ENCODE measurements at places on chromosomes 6 and 20.

- DNase-seq, result no peak
These were observed 460.4 kb upstream of the PLCB4 start for GRCh38 chr20:8608470-8608869.

GRCh38 chr6:33746036-33746600, 587 bp downstream of the IP6K3 start:
- DNase-seq, result peak; percentile 47

GRCh38 chr6:3005077-3005476, 5.4 kb downstream of the NQO2 start:
- DNase-seq, result no peak

- DNase-seq, result peak; percentile 28
These were observed 5.0 kb downstream of the DST start for GRCh38 chr6:56637640-56638039.

DNA sequence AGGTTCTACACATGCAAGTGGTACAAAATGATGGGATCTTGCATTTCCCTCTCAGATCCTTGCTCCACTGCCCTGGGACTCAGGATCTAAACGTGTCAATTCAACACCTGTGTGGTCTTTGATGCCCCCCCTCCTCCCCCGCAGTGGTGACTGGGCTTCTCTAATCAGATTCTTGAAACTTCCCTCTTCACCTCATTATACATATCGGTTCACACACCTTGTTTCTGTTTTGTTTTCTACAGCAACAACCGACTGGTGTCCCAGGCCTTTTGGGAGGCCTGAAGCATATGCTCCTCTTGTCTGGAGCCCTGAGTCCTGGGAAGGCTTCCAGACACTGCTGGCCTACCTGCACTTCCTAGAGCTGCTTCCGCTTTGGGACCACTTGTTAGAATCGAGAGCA, 20.0 kb downstream of the SAMD3 start:
- no peak for DNase-seq

DNA sequence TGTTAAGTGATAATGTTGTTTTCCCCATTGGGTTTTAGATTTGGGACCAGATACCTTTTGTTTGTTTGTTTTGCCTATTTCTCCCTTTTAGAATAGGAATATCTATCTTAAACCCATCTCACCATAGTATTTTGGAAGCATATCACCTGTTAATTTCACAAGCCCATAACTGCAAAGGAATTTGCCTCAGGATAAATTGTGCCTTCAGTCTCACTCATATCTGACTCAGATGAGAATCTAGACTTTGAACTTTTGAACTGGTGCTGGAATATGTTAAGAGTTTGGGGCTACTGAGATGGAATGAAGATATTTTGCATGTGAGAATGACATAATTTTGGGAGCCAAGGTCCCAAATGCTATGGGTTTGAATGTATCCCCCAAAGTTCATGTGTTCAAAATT, 607.4 kb downstream of the HACE1 start:
- DNase-seq, result no peak

DNA sequence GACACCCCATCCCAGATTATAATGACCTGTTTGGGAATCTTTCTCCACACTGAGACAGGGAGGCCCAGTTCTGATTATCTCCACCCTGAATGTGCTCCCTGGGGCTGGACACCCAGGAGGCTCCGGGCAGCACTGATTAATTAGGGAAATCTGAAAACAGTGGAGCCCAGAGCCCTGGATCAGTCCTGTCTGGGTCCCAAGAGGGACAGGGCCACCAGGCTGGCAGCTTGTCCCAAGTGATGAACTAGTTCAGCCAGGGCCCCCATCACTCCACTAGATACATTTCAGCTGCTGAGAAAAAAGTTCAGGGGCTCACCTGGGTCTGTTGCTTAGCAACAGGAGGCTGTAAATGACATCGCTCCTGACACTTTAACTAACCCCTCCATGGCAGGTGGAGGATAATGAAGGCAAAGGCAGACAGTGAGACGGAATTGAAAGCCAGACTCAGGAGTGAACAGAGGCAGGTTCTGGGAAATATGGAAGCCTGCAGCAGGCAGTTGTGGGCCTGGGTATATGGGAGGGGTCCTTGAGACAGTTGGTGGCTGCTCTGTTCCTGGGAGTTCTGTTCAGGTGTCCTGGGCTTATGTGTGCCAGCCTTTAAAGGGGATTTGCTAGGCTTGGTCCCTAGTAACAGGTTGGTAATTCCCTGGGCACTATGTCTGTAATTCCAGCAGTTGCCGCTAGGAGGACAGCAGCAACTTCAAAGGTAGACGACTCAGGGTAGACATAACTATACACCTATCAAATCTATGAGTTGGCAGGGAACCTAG, 78.3 kb upstream of the CTNNBL1 start:
- DNase-seq, result peak; percentile 77

GRCh38 chr20:10502098-10502526, 67.0 kb downstream of the SLX4IP start:
- no peak for DNase-seq

DNA sequence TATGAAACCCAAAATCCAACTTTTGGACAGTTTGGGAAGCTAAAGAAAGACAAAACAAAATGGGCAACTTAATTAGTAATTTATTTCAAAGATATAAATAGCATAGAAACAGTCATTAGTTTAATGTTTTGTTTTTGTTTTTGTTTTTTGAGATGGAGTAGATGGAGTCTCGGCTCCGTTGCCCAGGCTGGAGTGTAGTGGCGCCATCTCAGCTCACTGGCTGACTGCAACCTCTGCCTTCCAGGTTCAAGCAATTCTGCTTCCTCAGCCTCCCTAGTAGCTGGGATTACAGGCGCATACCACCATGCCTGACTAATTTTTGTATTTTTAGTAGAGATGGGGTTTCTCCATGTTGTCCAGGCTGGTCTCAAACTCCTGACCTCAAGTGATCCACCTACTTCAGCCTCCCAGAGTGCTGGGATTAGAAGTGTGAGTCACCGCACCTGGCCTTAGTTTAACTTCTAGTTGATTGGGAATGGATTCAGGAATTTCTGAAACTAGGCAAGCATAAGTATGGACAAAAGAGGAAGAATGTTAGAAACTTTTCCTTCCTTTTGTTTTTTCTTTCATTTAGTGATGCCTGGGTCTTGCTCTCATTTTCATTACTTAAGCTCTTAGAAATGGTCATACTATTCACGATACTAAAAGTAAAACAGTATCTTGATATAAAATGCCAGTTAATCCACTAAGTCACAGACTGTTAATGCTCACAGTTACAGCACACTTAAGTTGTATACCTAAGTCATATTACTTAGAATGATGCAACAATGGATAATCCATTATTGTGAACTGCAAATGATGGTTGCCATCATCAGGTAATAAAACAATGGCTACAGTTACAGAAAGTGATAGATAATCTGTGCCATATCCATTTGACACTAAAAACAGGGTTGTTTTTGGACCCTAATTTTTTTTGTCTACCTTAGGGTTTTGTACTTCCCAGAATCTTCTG, 8.2 kb downstream of the SENP6 start:
- no peak for DNase-seq

- DNase-seq, result no peak
These were observed 12.7 kb downstream of the IL17F start for GRCh38 chr6:52231406-52232127.

DNA sequence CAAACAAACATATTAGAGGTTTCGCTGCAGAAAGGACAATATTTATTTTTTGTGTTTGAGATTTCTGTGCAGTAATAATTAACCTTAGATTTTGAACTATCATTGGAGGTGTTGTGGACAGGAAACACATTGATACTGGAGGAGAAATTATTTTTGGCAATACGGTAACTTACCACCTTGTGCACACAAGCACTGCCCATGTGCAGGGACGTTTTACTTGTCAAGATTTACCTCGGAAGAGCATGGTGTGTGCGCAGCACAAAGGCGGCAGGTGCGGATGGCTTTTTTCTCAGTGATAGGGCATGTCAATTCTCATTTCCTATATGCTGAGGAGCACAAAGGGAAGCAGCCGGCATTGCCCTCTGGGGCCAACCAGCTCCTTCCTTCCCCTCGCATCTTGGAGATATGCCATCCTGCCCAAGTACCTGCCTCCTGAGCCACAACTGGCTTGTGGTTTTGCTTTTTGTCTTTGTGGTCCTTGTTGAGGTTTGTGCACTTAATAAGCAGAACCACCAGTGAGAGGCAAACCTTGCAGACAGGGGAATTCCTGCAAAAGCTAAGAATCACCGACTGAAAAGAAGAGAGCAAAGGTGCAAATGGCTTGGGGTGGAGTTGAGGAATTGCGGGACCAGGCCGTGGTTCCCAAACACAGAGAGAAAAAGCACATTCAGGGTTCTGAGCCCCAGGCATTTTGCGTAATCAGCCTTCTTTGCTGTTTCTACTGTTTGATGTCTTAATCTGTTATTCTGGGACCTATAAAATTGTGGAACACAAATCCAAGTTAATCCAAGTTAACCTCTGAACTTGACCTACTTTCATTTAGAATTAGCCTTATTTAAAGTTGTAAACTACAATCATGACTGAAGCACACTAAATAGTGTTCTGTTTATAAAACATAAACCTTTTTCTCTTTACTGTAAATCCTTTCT, 21.9 kb downstream of the SAMD5 start:
- DNase-seq, result no peak

DNA sequence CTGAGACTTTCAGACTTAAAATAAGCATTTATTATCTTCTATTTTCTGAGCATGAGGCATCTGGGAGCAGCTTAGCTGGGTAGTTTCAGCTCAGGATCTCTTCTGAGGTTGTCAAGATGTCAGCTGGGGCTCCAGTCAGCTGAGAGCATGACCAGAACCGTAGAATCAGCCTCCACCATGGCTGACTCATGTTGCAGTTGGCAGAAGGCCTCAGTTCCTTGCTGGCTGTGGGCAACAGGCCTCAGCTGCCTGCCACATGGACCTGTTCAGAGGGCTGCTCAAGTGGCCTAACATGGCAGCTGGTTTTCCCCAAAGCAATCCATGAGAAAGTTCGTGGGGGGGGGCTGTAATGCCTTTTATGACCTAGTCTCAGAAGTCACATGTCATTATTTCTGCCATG, 142.3 kb downstream of the LY86 start:
- no peak for DNase-seq

- no peak for DNase-seq
These were observed 18.7 kb downstream of the SGK1 start for GRCh38 chr6:134299236-134299635.

DNA sequence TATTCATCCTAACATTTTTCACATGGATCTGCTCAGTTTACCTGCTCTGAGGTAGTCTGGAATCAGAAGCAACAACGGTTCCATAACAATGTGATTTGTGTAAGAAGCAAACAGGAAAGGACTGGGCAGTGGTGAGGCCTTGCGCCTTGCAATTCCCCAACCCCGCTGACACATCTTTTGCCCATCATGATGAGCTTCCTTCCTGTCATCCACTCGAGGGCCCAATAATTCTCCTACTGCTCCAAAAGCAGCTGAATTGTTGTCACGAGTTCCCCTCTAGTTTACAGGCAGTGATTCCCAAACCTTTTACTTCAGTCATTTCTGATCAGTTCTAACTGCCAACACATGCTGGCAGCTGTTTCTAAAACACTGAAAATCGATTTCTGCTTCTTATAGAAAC, 22.9 kb downstream of the STX7 start:
- no peak for DNase-seq

DNA sequence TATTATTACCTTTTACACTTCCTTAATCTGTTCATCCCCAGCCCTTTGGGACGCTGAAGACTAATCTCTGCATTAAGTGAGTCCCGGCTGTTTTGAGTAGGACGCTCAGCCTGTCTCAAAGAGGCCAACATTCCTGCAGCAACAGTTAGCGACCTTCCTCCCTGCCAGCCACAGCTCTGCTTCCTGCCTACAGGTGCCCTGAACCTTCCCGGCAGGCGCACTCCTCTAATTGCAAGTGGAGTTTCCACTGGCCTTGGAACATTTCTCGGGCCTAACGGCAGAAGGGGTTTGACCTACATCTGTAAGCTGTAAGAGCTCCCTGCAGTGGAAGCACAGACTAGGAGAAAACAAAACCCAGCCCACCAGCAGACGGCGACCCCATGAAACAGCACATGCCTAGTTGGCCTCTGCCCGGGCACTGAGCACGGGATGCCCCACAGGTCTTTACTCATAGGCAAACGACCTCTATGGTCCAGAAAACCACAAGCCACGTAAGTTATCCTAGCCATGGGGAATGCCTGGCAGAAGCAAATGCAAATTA, 137.9 kb downstream of the DTNBP1 start:
- no peak for DNase-seq

DNA sequence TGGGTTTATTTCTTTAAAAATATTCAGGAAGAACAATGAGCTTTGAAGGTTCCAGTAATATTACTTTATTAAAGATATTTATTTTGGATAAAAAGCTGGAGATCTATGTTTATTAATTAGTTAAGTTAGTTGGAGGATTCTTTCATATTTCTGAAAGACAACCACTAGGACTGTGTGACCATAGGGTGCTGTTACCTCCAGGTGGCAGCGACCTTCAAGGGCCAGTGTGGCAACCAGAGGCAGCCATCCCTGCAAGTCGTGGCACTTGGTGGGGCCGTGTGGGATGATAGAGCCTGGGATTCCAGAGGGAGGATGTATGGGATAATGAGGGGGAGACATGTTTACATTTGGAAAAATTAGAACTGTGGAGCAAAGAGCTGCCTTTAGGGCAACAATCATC, 95.5 kb upstream of the SCP2D1 start:
- no peak for DNase-seq

DNA sequence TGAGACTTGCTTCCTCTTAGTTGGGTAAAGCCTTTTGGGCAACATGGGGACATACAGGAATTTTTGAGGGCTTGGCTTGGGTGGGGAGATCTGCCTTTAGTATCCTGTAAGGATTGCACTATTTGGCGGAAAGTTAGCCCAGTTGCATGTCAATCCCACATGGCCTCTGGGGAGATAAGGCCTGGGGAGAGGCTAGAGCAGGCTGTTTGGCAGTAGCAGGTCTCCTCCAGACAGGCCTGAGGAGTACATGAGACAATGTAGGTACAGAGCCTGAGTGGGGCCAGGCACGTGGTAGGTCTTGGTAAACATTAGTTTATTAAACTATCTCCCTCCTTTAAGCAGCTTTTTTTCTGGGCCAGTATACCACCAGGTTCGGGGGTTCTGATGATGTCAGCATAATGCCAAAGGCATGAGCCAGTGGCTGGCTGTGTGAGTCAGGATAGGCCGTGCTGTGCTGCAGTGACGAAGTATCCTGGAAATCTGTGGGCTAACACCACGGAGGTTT, 147.9 kb downstream of the VEGFA start:
- no peak for DNase-seq

DNA sequence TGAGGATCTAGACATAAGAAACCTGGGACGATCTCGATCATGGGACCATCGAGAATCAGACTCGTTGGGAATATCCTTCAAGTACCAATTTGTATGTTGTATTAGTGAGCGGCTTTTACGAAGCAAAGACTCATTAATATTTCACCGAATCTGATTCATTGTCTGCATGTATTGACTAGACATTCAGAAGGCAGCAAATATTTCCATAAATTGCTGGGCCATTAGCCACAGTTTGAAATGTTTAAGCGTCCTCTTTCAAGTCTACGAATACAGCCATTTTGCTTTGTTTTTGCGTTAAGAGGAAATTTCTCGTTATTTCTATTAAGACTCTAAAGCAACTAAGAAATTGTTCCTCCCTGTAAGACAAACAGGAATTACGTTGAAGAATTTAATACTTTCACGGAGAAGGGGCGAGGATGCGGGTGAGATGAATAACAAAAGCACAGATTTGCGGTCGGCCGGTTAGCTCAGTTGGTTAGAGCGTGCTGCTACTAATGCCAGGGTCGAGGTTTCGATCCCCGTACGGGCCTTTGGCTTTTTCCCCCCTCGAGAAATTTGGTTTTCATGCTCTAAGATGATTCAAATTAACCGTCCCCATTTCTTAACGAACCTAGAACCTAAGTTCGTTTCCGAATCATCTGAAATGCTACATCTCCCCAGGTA, 18.5 kb downstream of the POM121L2 start:
- DNase-seq, result no peak

- no peak for DNase-seq
These were observed 16.8 kb downstream of the PGM3 start for GRCh38 chr6:83176246-83176645.

All from iPS-NIHi11 (cell line).